BJ (cell line): ENCODE measurements at places on chromosomes 13 and 19.

DNA sequence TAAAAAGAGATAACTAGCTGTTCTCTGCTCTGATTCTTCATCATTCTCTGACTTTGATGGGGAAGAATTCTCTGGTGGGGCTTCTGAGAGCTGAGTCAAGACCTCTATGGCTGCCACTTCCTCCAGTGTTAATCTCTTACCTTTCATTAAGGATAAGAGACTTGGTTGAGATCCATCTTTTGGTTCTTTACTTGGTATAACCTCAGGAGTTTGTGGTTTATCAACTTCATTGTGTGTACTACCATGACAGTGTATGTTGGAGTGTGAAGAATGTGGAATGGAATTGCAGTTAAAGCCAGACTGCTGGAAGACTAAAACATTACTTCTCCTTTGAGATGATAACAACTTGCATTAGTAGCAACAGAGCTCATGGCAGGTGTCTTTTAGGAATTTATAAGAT lies 222.0 kb downstream of the SLITRK5 start:
- no peak for DNase-seq

- DNase-seq: no peak
Observed at GRCh38 chr13:86000546-86000945, 201.3 kb upstream of the SLITRK6 start.

DNA sequence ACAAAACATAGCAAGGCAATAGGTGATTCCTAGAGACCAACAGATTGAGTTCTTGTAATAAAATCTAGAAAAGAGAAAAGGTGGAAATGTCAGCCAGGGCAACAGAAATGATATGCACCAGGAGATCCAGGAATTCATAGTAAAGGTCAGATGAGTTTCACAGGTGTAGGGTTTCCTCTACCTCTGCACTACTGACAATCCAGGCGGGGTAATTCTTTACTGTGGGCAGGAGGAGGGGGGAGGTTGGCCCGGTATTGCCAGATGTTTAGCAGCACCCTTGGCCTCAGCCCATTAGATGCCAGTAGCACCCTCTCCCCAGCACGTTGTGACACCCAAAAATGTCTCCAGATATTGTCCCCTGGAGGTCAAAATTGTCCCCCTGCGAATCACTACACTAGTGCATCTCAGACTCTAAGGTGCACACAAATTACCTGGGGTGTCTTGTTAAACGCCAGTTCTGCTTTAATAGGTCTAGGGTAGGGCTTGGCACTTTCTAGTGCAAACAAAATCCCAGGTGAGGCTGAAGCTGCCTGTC lies 3.5 kb upstream of the UBAC2 start:
- no peak for DNase-seq

DNA sequence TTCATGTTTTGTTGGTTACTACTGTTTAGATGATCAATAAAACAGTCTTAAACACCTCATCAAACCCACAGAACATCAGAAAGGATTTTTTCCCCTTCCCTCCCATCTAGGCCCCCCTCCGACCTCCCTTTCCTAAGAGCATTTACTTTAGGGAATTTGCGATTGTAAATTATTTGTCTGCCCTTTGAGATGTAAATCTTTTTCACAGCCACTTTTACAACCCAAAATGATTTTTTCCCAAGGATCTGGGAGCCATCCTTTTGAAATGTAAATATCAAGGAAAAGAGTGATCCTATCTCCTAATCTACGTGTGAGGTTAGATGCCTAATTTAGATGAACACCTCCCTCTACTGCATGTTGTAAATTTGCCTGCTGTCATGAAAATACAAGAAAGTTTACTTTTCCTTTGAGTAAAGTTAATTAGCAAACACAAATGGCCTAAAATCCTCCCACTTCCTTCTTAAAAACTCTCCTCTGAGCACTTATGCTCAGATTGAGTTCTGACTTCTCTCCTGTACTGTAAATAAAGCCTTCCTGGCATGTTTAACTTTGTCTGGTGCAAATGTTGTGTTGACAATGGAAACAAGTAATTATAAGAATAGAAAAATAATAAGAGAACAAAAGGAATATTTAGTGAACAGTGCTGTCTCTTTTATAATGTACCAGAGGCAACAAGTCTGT lies 1646.9 kb upstream of the SPRY2 start:
- no peak for DNase-seq

DNA sequence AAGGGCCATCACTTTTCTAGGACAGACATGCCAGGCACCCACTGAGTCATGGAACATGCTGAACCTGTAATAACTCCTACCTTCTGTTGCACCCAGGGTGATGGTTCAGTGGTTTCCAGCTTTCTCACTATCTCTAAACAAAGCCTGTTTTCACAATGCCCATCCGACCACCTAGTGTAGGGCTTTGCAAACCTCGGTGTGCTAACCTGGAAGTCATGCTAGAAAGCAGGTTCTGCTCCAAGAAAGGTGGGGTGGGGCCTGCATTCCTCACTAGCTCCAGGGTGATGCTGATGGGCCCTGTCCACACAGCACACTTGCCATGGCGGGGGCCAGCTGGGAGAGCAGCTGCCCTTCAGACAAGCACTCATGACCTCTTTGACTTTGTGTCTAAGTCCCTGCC lies 43.4 kb downstream of the COL4A2 start:
- no peak for DNase-seq

GRCh38 chr13:96388598-96388997 lies 298.7 kb downstream of the HS6ST3 start:
- no peak for DNase-seq

DNA sequence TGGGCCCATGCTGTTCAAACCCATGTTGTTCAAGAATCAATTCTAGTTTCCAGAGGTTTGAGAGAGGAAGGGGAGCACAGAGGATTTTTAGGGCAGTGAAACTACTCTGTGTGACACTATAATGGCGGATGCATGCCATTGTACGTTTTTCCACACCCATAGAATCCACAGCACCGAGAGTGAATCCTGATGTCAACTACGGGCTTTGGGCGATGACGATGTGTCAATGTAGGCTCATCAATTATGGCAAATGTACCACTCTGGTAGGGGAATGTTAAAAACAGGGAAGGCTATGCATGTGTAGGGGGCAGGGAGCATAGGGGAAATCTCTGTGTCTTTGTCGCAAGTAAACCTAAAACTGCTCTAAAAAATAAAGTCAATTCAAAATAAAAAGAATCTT lies 70.7 kb upstream of the UBAC2 start:
- DNase-seq: no peak

DNA sequence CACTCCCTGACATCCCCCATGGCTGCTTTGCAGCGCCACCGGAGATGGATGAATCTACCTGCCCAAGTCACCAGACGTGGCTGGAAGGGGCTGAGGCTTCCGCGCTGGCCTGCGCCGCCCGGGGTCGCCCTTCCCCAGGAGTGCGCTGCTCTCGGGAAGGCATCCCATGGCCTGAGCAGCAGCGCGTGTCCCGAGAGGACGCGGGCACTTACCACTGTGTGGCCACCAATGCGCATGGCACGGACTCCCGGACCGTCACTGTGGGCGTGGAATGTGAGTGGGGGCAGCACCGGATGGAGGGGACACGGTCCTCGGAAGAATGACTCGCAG lies 4.6 kb downstream of the ICAM5 start:
- no peak for DNase-seq

GRCh38 chr13:95470574-95471366 lies 81.8 kb upstream of the CLDN10 start:
- DNase-seq: no peak
